Stimulated activated CD4-positive, alpha-beta T cell treated with anti-CD3 and anti-CD28 coated beads, Interleukin-15, amount 100 ng/mL, for 48 hours (primary cell): ENCODE measurements at places on chromosomes 1 and 21.

- no peak for DNase-seq
These were observed 251.1 kb upstream of the RAB4A start for GRCh38 chr1:229019663-229020271.

- DNase-seq, result no peak
These were observed 282.4 kb downstream of the HLX start for GRCh38 chr1:221161571-221162041.

DNA sequence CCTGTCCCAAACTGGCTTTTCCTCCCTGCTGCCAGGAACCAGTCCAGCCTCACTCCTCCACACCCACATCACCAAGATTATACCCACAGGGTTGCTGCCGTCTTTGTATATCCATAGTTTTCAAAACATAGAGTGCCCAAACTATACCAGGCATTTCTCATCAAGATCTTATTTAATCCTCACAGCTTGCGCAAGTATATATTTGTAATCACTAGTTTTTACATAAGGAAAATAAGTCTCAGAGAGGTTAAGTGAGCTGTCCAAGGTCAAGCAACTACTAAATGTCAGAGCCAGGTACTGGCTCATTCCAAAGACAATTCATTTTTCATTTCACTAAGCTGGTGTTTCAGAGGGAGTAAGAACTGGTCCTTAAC, 34.9 kb upstream of the ZNF362 start:
- no peak for DNase-seq

DNA sequence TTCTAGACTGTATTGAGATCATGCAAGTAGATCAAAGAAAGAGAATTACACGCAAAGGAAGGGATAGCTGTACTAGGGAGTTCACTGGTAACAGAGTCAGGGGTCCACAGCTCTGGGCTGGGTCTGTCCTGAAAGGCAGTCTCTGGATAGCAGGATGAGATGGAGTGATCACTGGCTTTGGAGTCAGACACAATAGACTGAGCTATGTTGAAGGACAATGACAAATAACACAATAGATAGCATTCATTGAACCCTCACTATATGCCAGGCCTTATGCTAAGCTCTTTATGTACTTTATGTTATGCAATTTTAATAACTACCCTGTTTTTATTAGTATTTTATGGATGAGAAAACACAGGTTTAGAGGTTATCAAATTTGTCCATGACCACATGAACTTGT, 10.0 kb upstream of the DNAJC6 start:
- no peak for DNase-seq

DNA sequence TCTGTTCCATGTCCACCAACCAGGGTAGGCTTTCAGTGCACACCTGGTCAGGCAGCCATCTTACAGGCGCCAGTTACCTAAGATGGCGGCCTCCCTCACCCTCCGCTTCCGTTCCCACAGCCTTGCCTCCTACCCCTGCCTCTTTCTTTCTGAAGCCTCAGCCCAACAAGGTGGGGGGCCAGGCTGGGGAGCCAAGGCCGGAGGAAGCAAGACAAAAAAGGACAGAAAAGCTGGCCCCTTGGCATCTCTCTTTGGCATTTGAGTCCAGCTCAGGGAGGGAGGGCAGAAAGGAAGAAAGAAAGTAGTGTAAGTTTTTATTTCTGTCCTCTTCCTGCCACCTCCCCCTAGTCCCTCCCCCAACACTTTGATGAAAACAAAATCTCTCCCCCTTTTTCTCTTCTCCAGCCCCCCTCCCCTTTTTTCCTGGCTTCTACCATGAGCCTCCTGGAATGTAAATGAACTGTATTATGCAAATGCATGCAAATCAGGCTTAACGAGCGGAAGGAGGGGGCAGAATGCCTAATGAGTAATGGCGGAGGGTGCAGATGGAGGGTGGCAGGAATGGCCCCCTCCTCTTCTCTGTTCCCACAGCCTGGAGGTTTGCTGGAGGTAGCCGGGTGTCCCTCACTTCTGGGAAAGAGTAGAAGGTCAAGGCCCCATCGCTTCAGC, 43.8 kb downstream of the RHBG start:
- no peak for DNase-seq

GRCh38 chr1:163290025-163290640, 31.6 kb upstream of the NUF2 start:
- no peak for DNase-seq

DNA sequence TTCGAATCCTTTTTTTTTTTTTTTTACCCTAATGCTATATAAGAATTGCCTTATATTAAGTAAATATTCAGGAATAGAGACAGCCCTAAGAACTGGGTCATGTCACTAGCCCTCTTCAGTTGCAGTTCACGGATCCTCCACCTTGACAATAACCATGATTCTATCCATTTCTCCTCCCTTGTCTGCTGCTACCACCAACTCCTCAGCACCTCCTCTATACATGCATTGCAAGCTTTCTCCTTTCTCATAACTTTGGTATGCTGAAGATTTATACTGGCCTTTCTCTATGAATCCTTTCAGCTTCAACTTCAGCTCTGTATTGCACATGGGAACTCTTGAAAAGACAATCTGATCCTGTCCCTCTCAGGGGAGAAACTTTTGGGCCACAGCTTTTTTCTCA, 14.3 kb upstream of the DR1 start:
- no peak for DNase-seq

GRCh38 chr1:243791586-243792267, 58.3 kb downstream of the AKT3 start:
- no peak for DNase-seq

DNA sequence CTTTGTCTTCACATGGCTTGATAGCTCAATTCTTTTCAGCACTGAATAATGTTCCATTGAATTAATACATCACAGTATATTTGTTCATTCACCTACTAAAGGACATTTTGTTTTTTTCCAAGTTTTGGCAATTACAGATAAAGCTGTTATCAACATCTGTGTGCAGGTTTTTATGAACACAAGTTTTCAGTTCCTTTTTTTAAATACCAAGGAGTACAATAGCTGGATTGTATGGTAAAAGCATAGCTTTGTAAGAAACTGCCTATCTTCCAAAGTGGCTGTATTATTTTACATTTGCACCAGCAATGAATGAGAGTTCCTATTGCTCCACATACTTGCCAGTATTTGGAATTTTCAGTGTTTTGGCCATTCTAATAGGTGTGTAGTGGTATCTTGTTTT, 4.8 kb upstream of the MCOLN2 start:
- no peak for DNase-seq

- DNase-seq, result no peak
These were observed at the start of gene EPHA2 for GRCh38 chr1:16155537-16156410. TSS of gene EPHA2 (minus strand) at chr1:16156069. CDS start at chr1:16155932, 137 bp downstream.

- DNase-seq, result no peak
These were observed 116.5 kb upstream of the C1orf174 start for GRCh38 chr1:4016351-4017130.

DNA sequence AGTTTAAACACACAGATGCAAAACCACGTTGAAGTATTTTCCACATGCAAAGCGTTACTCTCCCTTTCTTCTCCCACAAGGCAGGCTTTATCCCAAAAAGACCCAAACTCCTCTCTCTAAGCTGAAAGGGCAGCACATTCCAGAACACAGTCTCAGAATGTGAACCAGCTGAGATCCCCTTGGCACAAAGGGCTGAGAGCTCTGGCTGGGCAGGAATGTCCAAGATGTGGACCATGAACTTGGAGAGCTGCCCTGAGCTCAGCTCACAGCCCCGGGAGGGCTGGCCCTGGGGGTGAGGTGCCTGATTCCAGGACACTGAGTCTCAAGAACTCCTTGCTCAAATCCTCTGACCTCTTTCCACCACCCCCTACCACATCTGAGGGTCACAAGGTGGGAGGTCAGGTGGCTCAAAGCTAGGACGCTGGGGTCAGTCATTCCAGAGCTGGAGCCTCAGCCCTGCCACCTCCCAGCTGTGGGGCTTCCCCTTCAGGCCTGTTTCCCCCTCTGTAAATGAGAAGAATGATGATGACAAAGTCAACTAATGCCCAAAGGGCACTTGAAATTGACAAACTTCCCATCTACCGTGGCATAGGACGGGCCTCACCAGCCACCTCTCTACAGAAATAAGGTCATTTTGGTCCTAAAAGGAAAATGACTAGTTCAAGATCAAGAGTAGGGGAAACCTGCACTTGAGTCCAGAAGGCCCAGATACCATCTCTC, 11.5 kb downstream of the ALDH4A1 start:
- no peak for DNase-seq

DNA sequence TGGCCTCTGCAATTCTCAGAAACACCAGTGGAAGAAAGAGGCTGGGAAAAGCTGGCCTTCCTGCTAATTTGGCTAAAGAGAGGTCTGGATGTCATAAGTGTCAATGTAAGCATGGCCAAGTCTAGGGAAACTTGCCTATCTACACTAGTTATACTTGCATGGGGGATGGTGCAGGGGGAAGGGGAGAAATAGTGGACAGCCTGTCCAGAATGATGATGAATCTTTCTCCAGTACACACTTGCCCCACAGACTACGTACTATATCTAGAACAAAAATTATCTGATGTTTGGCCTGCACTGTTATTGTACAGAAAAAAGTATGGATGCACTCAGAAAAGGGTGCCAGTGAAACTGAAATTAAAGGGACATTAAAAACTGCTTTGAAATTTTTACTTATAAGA, 114.5 kb downstream of the SLC25A24 start:
- no peak for DNase-seq

- no peak for DNase-seq
These were observed 18.1 kb upstream of the POFUT2 start for GRCh38 chr21:45305836-45306235.

GRCh38 chr1:169508432-169509338, 22.9 kb upstream of the SLC19A2 start:
- DNase-seq, result no peak

DNA sequence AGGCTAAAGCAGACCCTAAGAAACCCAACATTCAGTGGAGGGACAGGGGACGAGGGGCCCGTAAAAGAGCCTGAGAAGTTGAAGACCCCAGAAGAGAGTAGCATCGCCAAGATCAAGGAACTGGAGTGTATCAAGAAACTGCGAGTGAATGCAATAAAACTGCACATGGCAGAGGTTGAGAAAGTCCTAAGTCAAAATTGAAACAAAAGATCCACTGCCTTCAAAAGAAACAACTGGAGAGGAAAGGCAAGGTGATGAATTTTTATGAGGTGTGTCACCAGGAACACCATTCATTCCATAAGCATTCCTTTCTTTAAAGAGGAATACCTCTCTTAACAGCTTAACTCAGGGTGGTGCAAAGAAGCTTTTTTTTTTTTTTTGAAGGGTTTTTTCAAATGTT, 38.3 kb upstream of the ADORA3 start:
- DNase-seq, result no peak

DNA sequence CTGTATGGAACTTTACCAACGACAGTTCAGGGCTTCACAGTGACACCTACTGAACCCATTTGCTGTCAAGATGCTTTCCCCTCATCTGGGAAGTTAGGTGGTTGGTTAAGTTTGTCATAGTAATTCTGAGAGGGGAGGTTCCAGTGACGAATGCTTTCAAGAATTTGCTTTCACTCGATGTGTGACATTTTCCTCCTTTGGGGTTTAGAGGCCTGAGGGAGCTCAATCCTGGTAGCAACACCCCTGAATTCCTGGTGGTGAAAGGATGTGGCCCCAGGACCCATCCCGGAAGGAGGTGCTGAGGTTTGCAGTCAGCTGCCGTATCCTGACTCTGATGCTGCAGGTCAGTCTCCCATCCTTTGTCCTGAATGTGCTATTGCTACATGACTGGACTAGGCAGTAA, 2.8 kb downstream of the PIGV start:
- no peak for DNase-seq

DNA sequence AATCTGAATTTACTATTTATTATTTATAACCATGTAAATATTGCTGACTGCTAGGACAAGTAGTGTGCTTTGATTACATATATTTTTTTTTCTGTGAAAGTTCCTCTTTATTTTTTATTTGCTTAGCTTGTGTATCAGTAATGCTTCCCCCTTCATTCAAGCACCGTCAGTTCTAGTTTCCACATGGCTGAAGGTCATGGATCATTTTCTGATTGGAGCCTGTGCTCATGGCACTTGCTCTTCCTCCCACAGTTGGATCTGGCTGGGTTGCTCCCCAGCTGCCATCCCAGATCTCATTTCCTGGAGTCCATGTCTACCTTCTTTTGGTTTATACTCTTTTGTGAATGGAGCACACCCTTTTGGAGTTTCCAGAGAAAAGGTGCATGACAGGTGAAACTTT, 57.0 kb upstream of the IGSF5 start:
- DNase-seq, result no peak

GRCh38 chr21:37593015-37593414, 226.4 kb downstream of the DYRK1A start:
- DNase-seq, result no peak

GRCh38 chr1:9957726-9958125, 14.5 kb downstream of the NMNAT1 start:
- no peak for DNase-seq

DNA sequence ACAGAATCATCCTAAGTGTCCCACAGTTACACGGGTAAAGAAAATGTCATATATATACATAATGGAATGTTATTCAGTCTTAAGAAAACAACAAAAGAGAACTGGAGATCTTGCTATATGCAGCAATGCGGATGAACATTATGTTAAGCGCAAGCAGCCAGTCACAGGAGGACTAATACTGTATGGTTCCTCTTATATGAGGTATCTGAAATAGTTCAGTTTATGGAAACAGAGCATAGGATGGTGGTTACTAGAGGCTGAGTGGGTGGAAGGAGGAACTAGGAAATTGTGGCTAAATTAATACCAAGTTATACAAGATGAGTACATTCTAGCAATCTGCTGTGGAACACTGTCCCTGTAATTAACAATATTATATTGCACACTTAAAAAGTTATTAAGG, 834.3 kb downstream of the KCNT2 start:
- no peak for DNase-seq
